ENCODE measurements at places on chromosomes 12 and 14.

GRCh38 chr12:75439930-75440329 lies 40.6 kb upstream of the GLIPR1 start:
- no peak for DNase-seq

DNA sequence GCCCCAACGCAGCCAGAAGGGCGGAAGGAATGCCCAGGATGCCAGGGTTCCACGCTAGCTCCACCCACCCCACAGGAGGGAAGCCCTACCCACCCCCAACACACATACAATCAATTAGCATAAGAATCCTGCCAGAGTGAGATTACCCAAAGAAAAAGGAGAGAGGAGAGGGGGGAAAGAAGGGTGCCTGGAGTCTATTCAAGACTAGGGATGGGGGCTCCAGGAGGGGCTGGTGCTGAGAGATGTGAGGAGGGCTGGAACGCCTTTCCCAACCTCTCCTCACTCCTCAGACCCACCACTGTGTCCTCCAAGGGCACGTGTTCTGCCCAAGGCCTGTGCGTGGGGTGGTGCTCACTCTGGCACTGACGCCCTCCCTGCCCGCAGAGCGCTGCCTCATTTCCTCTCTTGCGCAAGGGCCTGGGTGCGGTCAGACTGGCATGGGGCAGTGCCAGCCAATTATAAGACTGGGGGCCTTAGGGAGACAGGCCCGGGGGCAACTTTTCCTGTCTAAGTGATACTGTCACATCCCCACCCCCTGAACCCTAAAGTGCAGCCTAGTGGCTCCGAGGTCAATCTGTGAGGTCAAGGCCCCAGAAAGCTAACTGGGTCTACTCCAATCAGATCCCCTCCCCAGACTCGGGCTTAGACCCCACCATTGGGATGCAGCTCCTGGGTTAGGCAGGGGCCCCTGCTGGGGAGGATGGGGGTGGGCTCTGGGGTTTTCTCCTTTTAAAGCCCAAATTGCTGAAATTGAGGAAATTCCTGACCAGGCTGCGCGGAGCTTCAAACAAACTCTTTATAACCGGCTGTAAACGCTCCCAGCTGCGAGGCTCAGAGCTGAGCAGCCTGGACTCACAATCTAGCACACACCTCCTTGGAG lies 10.2 kb upstream of the ITGB7 start:
- DNase-seq: peak; percentile 72

DNA sequence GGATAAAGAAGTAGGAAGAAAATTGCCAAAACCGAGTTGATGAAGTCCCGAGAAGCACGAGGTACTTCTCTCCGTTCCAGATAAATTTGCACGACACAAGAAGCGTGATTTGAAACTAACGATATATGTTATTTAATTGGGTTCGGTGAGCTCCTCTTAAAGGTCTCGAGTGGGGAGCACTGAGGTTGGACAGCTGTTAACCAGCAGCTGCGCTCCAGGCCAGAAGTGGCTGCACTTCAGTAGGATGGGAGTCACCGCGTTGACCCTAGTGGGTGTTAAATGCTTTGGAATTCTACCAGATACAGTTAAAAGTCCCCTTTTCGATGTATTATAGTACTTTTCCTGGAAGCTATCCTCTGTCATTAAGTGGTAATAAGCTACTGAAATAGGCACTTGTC lies 953 bp upstream of the DCAF5 start:
- DNase-seq: no peak

DNA sequence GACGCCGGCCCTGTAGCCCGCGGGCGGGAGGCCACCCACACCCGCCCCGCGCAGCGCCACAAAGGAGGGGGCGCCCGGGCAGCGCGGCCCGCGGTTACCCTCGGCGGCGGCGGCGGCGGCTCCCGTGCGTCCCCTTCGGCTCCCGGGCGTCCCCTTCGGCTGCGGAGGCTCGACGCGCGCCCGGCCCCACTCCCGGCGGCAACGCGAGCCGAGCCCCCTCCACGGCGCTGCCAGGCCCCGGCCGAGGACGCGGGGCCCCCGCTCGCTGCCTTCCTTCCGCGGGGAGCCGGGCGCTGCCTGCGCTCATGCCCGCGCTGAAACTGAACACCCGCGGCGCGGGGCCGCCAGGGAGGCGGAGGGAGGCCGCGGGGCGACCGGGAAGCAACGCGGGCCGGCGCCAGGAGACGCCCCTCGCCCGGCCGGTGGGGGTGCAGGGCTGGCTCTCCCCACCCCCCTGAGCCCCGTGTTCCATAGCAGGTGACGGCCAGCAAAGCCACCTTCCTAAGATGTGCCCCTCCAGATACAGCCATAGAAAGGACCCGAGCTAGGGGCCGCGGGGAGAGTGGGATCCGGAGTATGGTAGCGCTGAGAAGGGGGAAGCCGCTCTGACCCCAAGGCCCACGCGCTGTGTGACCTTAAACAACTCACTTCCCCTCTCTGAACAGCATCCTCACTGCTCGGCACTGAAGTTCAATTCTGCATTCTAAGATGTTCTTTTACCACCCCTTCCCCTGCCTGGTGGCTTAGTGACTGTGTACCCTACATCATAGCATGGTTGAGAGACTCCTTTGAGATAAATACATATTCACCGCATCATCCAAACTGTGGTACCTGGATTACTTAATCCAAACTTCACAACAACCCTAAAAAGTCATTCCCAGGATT lies 42.8 kb downstream of the KDM2B start:
- DNase-seq: peak; percentile 58

DNA sequence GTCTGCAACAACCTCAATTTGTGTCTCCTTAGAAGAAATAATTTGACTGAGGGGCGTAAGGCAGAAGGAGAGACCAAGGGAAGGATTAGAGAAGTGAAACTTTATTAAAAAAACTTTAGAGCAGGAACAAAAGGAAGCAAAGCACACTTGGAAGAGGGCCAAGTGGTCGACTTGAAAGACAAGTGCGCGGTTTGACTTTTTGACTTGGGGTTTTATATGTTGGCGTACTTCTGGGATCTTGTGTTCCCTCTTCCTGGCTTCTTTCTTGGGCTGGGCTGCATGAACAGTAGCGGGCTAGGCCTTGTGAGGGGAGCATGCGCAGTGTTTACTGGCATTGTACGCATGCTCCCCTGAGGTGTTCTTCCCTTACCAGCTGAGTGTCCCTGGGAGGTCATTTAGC lies 369.3 kb upstream of the DCN start:
- DNase-seq: no peak

GRCh38 chr12:131034631-131035244 lies 81.0 kb downstream of the ADGRD1 start:
- DNase-seq: no peak

DNA sequence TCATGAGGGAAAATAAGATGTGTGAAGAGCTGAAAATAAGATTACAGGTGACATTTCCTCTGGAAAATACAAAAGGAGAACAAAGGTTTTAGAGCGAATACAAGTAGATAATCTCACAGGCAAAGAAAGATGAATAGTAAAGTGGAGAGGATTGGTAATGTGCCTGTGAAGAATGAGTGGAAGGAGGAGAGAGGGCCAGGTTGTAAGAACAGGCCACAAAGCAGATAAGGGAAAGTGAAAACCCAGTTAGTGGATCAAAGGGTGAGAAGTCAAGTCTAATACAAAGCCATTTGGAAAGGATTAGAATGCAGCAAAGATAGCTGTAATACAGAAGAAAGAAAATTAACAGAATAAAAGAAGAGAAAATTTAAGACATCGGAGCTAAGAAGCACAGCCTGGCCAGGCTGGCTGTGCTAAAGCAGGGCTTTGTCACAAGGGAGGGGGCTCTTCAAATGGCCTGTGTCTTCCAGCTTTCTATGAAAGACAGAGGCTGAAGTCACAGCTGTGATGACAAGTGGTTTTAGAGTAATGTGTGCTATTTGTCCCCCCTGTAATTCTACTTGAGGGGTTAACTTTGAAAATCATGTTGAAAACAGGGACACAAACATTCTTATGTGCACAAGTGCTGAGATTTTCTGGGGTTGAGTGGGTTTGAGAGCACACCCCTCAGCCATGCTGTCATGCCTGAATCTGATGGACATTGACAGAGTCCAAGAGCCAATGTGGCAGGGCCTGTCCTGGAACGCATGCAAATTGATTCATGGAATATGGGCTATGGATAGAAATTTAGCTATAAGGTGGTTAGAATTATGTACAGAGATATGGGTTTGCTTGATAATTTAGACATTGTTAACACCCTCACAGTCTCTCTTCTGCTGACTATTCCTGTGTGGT lies 344.5 kb upstream of the NAV3 start:
- DNase-seq: no peak

- DNase-seq: no peak
Observed at GRCh38 chr14:47191700-47192099, 483.7 kb downstream of the MDGA2 start.
